ENCODE measurements at places on chromosomes 1 and 21. TPM values are rescaled to one million over a fixed set of nuclear protein-coding genes. Genes with fewer than 3 reads are reported as not detected.
A peak's percentile ranks its signal among the peaks of the same experiment; 100 is the strongest.

DNA sequence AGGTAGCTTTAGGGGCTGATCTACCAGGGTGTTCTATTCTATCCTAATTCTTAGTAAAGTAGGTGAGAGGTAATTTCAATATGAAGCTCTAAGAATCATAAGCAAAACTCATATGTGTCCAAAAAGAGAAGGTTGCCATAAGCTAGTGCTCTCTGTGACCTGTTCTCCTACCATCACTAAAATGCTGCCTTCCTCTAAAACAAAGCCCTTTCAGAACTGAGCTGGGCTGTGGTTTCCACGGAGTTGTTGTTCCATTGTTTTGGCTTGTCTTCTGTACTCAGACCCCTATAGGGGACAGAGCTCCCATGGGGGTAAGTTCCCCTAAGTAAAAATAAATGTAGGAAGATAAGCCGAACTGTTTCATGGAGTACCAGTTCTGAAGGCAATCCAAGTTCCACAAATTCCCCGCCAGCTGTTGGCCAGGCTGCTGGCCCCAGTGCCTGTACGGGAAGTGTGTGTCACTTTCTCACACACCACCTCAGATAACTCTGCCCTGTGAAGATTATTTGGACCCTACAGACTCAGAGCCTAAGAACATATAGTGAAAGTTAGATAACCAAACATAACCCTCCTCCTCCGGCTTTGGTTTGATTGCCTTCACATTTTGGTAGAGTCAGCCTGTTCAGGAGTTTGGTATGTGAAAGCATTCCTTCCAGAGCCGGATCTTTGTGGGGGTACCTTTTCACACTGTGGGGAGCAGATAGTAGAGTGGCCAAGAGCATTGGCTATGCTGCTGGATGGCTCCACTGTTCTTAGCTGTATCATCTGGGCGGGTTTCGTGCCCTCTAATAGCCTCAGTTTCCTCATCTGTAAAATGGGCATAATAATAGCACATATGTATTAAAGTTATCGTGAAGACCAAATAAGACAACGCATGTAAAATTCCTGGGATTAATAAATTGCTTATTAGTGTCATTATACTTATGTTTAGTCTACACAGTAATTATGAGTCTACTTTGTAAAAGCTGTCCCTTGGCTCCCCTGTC is 10.8 kb downstream of the DPT start:
- no peaks in the 10 kb centered on the region for H3K27me3 ChIP-seq
- H3K27ac ChIP-seq = no peak overlapping the region
- no peak overlapping the region for H3K4me3 ChIP-seq

- H3K4me3 ChIP-seq = no peak overlapping the region
- no peak for DNase-seq
- no peaks in the 10 kb centered on the region for H3K27me3 ChIP-seq
- no peak overlapping the region for H3K27ac ChIP-seq
- H3K36me3 ChIP-seq = no peaks in the 10 kb centered on the region
- H3K4me1 ChIP-seq = no peaks in the 10 kb centered on the region
Observed at GRCh38 chr1:214400131-214400530, 119.2 kb downstream of the SMYD2 start.

GRCh38 chr1:222171005-222171404 is 376.9 kb downstream of the HHIPL2 start:
- no peak for DNase-seq
- no peaks in the 10 kb centered on the region for H3K27me3 ChIP-seq
- no peak overlapping the region for H3K27ac ChIP-seq

GRCh38 chr1:4528590-4528989 is 125.8 kb upstream of the AJAP1 start:
- no peak overlapping the region for H3K4me3 ChIP-seq
- no peak for DNase-seq
- H3K4me1 ChIP-seq = no peaks in the 10 kb centered on the region

DNA sequence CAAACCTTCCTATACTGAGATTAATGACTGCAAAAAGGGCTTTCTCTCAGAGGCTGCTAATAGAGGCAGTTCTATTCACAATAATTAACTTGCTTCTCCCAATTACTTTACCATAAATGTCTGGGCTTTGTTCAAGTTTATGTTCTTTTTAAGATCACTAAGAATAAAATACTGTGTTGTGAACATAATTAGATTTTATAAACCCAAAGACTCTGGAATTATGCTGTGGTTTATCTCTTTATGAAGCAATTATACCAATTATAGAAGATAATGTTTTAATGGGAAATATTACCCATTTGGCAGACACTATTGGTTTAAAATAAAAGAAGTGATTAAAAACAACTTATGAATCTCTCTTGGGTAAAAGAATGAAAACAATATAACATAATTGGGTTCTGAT is 43.5 kb upstream of the IL12RB2 start:
- peaks cover 12% of the 10 kb centered on the region for H3K4me1 ChIP-seq
- H3K4me3 ChIP-seq = no peak overlapping the region
- no peak overlapping the region for H3K27ac ChIP-seq
- DNase-seq = no peak

GRCh38 chr1:36573445-36573844 is 90.7 kb upstream of the CSF3R start:
- H3K27ac ChIP-seq = no peak overlapping the region
- H3K36me3 ChIP-seq = no peaks in the 10 kb centered on the region
- no peak for DNase-seq

- no peaks in the 10 kb centered on the region for H3K27me3 ChIP-seq
- H3K36me3 ChIP-seq = no peaks in the 10 kb centered on the region
- H3K4me1 ChIP-seq = peaks cover 24% of the 10 kb centered on the region
- no peak overlapping the region for H3K27ac ChIP-seq
- peak; percentile 18 for DNase-seq
Observed at GRCh38 chr1:214441119-214441518, 110.3 kb downstream of the PTPN14 start.

GRCh38 chr1:155976062-155976912 is 2.1 kb downstream of the ARHGEF2 start:
- peak overlapping the region; percentile 96 for H3K4me3 ChIP-seq
- H3K27ac ChIP-seq = peak overlapping the region; percentile 86
- H3K27me3 ChIP-seq = no peaks in the 10 kb centered on the region
- H3K36me3 ChIP-seq = peaks cover 11% of the 10 kb centered on the region
- H3K4me1 ChIP-seq = peaks cover 74% of the 10 kb centered on the region

DNA sequence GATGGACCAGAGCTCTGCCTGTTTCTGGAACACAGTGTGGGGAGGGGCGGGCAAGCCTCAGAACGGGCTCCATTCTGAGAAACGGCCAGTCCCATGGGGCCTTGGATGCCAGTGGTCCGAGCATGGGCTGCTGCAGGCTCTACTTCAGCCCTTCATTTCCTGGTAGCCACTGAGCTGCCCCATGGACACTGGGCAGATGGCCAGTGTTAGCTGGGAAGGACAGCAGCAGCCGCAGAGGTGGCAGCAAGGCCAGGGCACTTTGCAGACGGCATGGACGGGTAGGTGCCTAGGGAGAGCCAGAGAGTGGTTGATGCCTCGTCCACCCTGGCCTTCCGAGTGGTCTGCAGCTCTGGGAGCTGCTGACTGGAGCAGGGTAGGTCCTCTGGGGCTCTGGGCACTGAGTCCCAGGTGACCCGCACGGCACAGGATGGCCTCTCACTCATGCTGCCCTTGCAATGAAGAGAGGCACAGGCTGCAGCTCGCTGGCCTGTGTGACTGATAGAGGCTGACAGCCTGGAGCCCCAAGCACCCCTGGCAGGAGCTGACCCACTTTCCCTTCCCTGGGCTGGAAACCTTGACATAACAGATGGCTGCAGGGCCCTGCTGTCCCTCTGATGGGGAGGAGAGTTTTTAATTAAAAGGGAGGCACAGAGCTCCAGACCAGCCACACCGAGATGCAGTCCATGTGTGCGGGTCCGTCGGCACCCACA is 87.7 kb upstream of the COL6A1 start:
- no peaks in the 10 kb centered on the region for H3K27me3 ChIP-seq
- H3K36me3 ChIP-seq = no peaks in the 10 kb centered on the region
- DNase-seq = no peak
- H3K27ac ChIP-seq = no peak overlapping the region

DNA sequence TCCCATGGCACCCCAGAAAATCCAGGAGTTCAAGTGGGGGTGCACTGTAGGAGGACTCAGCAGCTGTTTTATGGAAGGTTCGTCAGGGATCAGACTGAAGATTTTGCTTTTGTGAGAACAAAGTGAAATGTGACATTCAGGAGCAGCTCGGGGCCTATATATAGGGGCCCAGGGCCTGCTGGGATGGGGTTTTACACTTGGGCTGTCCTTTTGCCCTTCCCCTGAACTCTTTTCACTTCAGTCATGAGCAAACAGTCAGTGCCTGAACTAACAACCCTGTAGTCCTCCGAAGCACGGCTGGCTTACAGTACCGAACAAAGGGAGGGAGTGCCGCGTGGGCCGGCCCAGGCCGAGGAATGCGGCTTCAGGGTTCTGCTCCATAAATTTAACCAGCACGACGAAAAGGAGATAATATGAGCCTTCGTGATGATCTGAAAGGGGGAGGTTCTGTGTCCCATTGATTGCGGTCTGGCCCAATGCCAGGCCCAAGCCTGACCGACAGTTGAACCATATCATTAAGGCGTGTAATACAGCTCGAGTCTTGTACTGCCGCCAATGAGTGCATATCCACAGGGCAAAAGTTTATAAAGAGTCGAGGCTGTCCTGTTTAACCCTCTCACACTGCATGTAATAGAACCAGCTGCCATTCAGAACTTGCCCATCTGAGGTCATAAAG is 139.9 kb downstream of the DHRS3 start:
- no peaks in the 10 kb centered on the region for H3K27me3 ChIP-seq
- DNase-seq = no peak
- no peaks in the 10 kb centered on the region for H3K36me3 ChIP-seq
- peak overlapping the region; percentile 9 for H3K4me3 ChIP-seq
- peaks cover 93% of the 10 kb centered on the region for H3K4me1 ChIP-seq

GRCh38 chr1:46065405-46065804 is 67.0 kb downstream of the PIK3R3 start:
- H3K36me3 ChIP-seq = no peaks in the 10 kb centered on the region
- peak overlapping the region; percentile 10 for H3K27ac ChIP-seq
- H3K27me3 ChIP-seq = no peaks in the 10 kb centered on the region
- DNase-seq = peak; percentile 30

GRCh38 chr21:39103689-39104088 is 79.6 kb downstream of the PSMG1 start:
- H3K4me3 ChIP-seq = no peak overlapping the region
- no peak overlapping the region for H3K27ac ChIP-seq
- H3K27me3 ChIP-seq = no peaks in the 10 kb centered on the region
- no peak for DNase-seq

- H3K27ac ChIP-seq = no peak overlapping the region
- H3K27me3 ChIP-seq = no peaks in the 10 kb centered on the region
- DNase-seq = no peak
- no peaks in the 10 kb centered on the region for H3K36me3 ChIP-seq
Observed at GRCh38 chr21:42097860-42098454, 26.8 kb downstream of the UMODL1 start.

DNA sequence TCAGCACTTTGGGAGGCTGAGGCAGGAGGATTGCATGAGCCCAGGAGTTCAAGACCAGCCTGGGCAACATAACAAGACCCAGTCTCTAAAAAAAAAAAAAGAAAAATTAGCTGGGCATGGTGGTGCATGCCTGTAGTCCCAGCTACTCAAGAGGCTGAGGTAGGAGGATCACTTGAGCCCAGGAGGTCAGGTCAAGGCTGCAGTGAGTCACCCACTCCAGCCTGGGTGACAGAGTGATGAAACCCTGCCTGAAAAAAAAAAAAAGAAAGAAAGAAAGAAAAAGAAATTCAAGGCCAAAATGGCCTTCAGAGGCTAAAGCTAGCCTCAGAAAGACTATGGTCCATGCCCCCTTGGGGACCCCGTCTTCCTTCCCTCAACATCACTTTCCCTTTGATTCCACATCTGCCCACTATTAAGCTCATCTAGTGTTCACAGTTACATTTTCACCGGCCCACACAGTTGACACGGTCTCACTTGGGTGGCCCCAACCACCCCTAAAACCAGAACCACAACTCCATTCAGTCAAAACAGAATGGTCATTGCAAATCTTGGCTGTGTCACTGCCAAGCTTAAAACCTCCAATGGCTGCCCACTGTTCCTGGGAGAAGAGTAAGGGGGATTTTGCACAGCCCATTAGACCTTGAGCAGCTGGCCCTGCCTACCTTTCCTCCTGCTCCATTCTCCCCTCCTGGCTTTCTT is 2.1 kb upstream of the CAPN8 start:
- H3K27ac ChIP-seq = no peak overlapping the region
- DNase-seq = no peak
- no peaks in the 10 kb centered on the region for H3K36me3 ChIP-seq

DNA sequence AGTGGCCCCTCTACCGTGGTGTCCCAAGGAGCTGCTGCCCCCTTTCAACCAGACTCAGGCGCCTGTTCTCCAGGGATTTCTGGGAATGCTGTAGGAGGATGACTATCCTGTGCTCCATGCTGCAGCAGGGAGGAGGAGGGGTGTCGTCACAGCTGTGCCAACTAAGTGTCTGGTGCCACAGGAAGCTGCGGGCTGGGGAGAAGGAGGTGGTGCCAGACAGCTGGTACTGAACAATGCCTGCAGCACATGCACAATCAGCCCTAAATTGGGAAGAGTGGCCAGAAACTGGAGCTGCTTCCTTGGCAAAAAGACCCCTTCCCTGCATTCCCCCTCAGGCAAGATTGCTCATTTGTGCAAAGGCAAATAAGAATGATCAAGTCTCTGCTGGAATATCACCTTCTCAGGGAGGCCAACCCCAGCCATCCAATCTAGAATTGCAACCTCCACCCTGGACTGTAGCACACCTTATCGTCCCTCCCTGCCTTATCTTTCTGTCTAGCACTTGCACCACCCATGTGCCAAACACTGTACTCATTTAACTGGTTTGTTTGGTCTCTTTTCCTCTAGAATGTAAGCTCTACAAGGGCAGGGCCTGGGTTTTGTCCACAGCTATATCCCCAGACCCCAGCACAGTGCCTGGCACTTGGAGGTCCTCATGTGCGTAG is 33.3 kb downstream of the LAMB3 start:
- no peak overlapping the region for H3K4me3 ChIP-seq
- H3K27ac ChIP-seq = no peak overlapping the region
- no peaks in the 10 kb centered on the region for H3K27me3 ChIP-seq
- H3K36me3 ChIP-seq = no peaks in the 10 kb centered on the region

- H3K4me3 ChIP-seq = no peak overlapping the region
- no peak for DNase-seq
- no peaks in the 10 kb centered on the region for H3K4me1 ChIP-seq
- H3K27ac ChIP-seq = no peak overlapping the region
Observed at GRCh38 chr1:112040891-112041740, 51.6 kb upstream of the KCND3 start.

Gene LEFTY2
- total RNA-seq = not detected

Gene CEP104
- total RNA-seq = 64.0 TPM

Gene PRKCZ
- 40.7 TPM for total RNA-seq

Gene SYCP1
- total RNA-seq = not detected

Gene PADI6
- total RNA-seq = not detected

Gene RIPPLY3
- not detected for total RNA-seq

Gene TAL1
- total RNA-seq = not detected

Gene REN
- not detected for total RNA-seq

Gene DCST1
- total RNA-seq = not detected

Gene TNFRSF25
- 392 TPM for total RNA-seq

Measured in CD4-positive, alpha-beta memory T cell (primary cell).